ENCODE measurements at places on chromosomes 4 and X. TPM values are rescaled to one million over a fixed set of nuclear protein-coding genes. Genes with fewer than 3 reads are reported as not detected.

Gene PABPC1L2B
- not detected for total RNA-seq

Gene XAGE2
- not detected for total RNA-seq

DNA sequence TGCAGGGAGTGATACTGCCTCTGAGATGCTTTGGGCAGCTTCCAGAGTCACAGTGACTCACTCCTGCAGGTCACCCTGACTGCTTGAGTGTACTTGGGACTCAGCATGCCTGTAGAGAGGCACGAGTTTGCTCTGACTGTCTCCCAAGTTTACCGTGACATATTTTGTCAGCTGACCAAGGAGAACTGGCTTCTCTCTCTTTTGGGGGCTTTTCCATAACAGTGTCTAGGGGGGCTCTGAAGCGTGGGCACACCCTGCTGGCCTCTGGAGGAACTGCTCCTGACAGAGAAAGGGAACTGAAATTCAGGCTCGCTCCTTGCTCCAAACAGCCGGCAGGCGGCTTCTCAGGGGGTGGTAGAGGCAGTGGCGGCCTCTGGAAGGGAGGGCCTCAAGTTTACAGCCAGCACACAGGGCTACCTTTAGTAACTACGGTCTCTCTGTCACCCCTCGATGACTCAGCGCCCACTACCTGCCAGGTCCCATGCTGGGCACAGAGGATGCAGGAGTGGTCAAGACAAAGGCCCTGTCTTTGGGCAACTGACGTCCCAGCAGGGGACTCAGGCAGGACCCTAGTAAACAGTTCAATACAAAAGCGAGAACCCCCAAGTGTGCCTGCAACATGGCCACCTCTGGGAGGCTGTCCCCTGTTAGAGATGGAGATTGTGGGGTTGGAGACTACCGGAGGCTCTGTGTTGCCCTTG lies 17.8 kb downstream of the ZNF185 start:
- no peak overlapping the region for H3K4me3 ChIP-seq
- no peaks in the 10 kb centered on the region for H3K36me3 ChIP-seq

DNA sequence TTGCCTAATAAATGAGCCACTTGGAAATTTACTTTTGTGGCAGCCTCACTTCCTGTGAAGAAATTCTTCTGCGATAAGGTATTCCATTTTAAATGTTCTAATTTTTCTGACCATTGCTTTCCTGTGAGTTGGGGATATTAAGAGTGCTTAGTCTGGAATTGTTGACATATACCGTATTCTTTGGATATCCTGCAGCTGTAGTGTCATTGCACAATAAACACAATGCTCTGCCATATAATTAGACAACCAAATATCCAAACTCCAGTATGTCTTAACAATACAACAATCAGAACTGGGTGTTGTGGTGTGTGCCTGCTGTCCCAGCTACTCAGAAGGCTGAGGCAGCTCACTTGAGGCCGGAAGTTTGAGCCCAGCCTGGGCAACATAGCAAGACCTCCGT lies 99.4 kb downstream of the LUZP4 start:
- no peaks in the 10 kb centered on the region for H3K4me1 ChIP-seq
- no peaks in the 10 kb centered on the region for H3K36me3 ChIP-seq
- no peaks in the 10 kb centered on the region for H3K27me3 ChIP-seq

Measured in K562 (cell line).